ENCODE measurements at places on chromosomes 6 and 20.

- DNase-seq = no peak
These were observed 17.2 kb downstream of the C6orf132 start for GRCh38 chr6:42125231-42125630.

- no peak for DNase-seq
These were observed 89.1 kb downstream of the PREX1 start for GRCh38 chr20:48738399-48739304.

- DNase-seq = peak; percentile 36
These were observed 56.0 kb downstream of the OTOR start for GRCh38 chr20:16803965-16804792.

GRCh38 chr6:74519163-74519562, 686.7 kb downstream of the COL12A1 start:
- no peak for DNase-seq

DNA sequence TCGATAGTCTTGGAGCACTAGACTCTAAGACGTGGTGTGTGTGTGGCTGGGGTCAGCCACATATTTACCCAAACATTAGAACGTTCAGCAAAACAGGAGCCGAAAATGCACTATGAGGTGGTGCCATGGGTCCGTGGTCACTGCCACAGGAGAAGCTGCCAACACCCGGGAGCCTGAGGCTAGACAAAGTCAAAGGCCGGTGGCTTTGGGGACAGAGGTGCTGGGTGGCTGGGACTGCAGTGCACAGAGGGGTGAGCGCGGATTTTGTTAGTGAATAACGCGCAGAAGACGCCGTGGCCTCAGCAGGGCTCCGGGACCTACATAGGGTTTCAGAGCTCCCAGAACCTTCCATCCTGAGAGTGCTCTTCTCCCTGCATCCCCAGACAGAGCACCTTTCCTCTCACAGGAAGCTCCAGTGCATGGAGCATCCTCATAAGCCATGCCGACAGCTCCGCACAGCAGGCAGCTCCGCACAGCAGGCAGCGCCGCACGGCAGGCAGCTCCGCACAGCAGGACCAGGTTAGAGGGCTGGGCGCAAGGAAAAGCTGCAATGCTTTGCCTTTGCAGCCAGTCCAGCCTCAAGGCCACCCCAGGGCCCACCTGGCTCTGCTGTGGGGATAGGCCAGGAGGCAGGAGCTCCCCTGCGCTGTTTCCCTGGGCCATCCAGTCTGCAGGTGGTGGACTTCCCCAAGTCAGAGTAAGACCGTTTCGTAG, 304.1 kb downstream of the TAF4 start:
- no peak for DNase-seq

- no peak for DNase-seq
These were observed 107.8 kb downstream of the FBXO5 start for GRCh38 chr6:152874846-152875568.

DNA sequence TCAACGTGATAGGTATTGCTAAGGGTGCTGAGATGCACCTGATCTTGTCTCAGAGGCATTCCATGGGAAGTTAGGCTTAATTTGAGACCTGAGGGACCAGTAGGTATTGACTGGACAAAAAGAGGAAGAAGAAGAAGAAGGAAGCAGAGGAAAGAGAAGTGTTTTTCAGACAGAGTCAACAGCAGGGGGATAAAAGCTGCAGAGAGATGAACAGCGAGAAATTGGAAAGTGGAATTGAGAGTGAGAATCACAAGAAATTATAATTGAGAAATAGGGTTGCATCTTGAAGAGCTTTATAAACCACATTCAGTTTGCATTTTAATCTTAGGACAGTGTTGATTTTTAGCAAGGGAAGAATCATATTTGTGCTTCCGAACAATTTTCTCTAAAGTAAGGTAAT, 254.0 kb downstream of the CD83 start:
- DNase-seq = no peak

- DNase-seq = no peak
These were observed at the start of gene PPP1R3G for GRCh38 chr6:5084781-5085647. Gene PPP1R3G, plus strand, starts transcription at chr6:5085341. Its CDS starts 145 bp downstream, at chr6:5085486.

DNA sequence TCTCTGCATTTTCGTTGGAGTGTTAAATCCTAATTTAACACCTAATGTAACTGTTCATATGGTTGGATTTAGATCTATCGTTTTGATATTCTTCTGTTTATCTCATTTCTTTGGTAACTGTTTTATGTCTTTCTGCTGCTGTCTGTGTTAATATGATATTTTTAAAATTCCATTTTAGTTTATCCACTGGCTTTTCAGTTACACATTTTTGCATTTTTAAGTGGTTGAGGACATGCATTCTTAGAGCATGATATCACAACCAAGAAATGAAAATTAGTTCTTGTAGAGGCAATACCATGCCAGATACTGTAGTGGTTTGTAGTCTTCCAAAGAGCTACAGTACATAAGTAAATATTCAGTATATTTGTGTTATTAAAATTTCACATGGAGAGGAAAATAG, 58.6 kb downstream of the LIN28B start:
- no peak for DNase-seq

All from NCI-H2171 (cell line).